Glutamatergic neuron (in vitro differentiated cells): ENCODE measurements at places on chromosomes 6 and 20. TPM values are rescaled to one million over a fixed set of nuclear protein-coding genes. Genes with fewer than 3 reads are reported as not detected.

- no peak for DNase-seq
These were observed 118.9 kb upstream of the SMLR1 start for GRCh38 chr6:130708338-130708737.

- no peak for DNase-seq
These were observed 107.5 kb downstream of the LRFN2 start for GRCh38 chr6:40479706-40480105.

DNA sequence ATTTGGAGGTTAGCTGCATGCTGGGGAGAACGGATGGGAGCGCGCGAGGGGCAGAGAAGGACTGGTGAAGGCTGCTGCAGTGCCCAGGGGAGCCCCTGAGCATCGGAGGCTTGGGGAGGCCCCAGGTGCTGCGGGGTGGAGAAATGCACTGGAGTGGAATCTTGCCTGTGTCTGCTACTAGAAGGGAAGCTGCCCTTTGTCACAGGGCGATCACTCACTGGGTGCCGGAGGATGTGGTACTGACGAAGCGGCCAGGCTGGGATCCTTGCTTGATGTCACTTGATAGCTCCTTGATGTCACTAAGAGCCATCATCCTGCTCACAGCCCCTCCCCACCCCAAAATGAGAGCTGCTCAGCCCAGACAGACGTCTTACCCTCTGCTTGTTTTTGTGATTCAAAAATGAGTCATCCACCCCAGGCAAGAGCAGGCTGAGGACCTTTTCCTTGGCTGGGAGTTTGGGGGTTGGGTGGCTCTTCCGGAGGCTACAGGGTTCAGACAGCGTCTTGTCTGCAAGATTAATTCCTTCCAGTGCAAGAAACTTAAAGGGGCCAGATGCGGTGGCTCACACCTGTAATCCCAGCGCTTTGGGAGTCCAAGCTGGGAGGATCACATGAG, 62.6 kb upstream of the PMEPA1 start:
- DNase-seq, result no peak

GRCh38 chr20:44348168-44348659, 7.3 kb upstream of the HNF4A start:
- DNase-seq, result no peak

DNA sequence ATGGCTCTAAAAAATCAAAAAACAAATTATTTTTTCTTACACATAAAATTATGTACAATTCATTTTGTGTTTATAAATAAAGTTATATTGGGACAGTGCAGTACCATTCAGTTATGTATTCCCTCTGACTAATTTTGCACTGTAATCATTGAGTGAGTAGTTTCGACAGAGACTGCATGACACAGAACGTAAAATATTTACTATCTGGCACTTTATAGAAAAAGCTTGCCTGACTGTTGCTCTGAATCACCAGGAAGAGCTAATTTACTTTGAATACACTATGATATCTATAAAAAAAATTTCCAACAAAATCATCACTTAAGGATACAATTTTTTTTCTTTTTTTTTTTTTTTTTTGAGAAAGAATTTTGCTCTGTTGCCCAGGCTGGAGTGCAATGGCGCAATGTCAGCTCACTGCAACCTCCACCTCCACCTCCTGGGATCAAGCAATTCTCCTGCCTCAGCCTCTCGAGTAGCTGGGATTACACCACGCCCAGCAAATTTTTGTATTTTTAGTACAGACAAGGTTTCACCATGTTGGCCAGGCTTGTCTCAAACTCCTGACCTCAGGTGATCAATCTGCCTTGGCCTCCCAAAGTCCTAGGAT, 11.0 kb upstream of the KHDC1L start:
- DNase-seq, result no peak

GRCh38 chr6:125099211-125100073, 54.1 kb upstream of the TPD52L1 start:
- peak; percentile 77 for DNase-seq

- DNase-seq, result peak; percentile 28
These were observed 116.6 kb upstream of the INSM1 start for GRCh38 chr20:20251317-20251716.

DNA sequence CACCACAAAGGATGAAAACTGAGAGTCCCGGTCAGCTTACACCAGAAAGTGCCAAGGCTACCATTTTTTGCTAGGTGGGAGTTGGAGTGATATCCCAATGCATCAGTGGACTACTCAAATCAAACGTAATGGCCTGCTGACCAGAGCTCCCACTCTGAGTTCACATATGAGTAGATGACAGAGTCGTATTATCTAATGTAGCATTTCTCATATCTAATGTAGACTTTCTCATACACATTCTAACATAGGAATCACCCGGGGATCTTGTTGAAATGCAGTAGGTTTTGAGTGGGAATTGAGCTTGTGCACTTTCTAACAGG, 38.4 kb upstream of the FUCA2 start:
- DNase-seq, result no peak

DNA sequence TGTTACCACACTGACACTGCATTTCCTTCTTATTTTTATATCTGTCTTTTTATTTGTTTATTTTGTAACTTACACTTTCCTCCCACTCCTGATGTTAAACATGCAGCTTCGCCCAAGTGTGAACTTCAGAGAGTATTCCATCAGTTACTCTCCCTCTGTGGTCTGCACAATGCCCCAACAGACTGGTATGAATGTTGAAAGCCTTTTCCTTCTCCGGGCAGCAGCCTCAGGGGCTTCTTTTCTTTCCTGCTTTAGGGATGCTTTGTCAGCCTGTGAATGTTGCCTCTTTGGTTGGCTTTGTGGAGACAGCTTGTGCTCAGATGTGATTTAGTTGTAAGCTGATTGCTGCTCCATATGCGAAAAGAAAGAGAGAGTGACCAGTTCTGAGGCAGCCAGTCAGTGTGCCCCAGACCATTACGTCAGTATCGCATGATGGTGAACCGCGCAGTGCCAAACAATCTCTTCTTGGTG, 44.0 kb downstream of the SMPDL3A start:
- DNase-seq, result peak; percentile 24

- DNase-seq, result no peak
These were observed 17.9 kb downstream of the SLA2 start for GRCh38 chr20:36628076-36628475.

DNA sequence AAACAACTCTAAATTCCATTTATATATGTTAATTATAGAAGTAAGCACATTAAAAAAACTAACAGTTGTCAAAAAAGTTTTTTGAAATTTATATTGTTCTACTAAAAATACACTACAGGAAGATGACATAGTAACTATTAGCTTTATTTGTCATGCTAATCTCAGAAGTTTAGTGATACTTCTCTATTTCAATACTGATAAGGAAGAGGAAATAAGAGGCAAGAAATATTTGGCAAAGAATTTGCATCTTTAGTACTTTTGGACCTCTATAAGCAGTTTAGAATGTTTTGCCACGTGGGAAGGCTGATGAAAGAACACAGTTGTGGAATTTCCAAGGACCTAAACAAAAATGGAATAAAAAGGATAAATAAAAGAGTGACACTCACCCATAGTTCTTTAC, 12.6 kb downstream of the IFNGR1 start:
- DNase-seq, result no peak

DNA sequence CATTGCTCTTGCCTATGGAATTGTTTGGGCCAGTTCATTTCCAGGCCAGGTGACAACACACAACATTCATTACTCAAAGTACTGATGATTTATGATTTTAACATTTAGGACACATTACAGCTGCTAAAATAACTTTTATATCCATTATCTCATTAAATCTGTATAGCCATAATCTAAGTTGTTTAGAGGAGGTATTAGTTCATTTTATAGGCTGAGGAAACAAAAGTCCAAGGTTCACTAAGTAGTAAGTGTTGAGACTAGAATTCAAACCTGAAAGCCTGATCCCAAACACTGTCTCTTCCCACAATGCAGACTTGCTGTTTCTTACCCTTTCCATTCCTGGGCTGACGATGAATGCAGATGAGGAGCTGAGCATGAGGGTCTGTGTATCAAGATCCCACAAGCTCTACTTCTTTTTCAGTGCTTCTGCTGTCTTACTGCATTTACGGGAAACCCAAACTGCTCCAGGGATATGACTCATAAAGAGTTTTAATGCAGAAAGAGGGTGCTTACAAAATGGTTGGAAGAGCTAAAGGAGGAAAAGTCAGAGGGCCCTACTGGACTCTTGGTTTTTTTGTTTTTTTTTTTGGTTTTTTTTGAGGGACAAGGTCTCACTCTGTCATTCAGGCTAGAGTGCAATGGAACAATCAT, 17.9 kb downstream of the TENT5A start:
- no peak for DNase-seq

DNA sequence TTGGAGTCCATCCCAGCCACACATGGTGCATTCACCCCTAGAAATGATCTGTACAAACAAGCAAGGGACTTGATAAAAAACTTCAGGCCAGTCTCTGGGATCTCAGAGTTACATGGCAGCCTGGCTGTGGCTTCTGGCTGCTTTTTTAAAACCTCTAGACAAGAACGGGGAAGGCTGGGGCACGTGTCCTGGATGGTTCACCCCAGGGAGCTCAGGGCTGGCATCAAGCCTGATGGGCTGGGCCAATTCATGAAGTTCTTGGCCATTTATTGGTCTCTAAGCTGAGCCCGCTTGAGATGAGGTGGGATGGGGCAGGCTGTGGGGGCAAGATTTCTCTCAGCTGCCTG, 10.4 kb upstream of the ZFAND3 start:
- DNase-seq, result no peak

- no peak for DNase-seq
These were observed 214.7 kb upstream of the PROKR2 start for GRCh38 chr20:5531318-5532081.

- no peak for DNase-seq
These were observed 5.6 kb downstream of the TRAM2 start for GRCh38 chr6:52571099-52571755.

DNA sequence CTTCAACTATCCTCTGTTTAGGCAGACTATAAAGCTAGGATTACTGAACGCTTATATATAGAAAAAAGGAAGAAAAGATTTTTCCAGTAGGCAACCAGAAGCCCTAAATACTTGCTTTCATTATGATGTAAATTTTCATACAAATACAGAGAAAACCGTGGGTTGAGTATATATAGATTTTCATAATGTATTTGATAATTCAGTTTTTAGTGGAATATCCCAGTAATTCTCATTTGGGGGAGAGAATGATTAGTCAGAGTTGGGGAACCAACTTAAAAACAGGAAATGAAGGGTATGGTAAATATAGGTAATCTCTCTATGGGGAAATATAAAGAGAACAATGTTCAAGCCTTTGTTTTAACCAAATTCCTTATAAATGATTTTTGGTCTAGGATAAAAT, 154.0 kb upstream of the CITED2 start:
- no peak for DNase-seq

DNA sequence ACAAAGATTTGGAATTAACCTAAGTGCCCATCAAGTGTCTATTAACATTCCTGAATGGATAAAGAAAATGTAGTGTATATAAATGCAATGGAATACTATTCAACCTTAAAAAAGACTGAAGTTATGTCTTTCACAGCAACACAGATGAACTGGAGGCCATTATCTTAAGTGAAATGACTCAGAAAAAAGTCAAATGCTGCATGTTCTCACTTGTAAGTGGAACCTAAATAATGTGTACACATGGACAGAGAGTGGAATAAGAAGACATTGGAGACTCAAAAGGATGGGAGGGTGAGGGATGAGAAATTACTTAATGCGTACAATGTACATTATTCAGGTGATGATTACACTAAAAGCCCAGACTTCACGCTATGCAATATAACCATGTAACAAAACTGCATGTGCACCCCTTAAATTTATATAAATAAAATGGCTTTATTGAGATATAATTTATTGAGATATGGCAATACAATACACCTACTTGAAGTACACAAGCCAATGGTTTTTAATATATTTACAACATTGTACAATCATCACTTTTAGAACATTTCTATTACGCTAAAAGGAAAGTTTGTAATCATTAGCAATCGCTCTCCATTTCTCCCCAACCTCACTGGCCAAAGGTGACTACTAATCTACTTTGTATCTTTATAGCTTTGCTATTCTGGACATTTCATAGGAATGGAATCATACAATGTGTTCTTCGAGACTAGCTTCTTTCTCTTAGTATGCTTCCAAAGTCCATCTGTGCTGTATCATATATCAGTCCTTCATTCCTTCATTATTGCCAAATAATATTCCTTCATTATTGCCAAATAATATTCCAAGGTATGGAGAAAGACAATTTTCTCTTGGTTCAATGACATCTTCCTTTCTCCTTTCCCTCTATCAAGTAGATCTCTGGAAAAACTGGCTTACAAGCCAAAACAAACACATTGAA, 5.8 kb downstream of the STX7 start:
- DNase-seq, result no peak

HAO1 gene
- not detected for total RNA-seq

SIRPD gene
- not detected for total RNA-seq

EEF1A2 gene
- total RNA-seq, result 55.3 TPM

BHLHE23 gene
- 23.9 TPM for total RNA-seq

RIN2 gene
- total RNA-seq, result 108 TPM

VGLL2 gene
- not detected for total RNA-seq

COL9A1 gene
- 1.8 TPM for total RNA-seq

MAP7 gene
- 2.2 TPM for total RNA-seq

SEC63 gene
- total RNA-seq, result 311 TPM

MRPS10 gene
- total RNA-seq, result 25.9 TPM
